ENCODE measurements at places on chromosomes 16 and 17. TPM values are rescaled to one million over a fixed set of nuclear protein-coding genes. Genes with fewer than 3 reads are reported as not detected.

Gene IRX3
- total RNA-seq = 28.7 TPM

Gene MAF
- 0.58 TPM for total RNA-seq

Gene CACNG5
- total RNA-seq = not detected

Gene C17orf113
- total RNA-seq = 0.98 TPM

Gene ARL5C
- not detected for total RNA-seq

Gene PLEKHG4
- total RNA-seq = 10.2 TPM

Gene USH1G
- total RNA-seq = not detected

Gene USP43
- 10.3 TPM for total RNA-seq

Gene C16orf96
- not detected for total RNA-seq

Gene FLII
- total RNA-seq = 531 TPM

Gene ZNF689
- 9.6 TPM for total RNA-seq

Gene PDPR
- total RNA-seq = 6.8 TPM

Gene DNAJA3
- total RNA-seq = 40.6 TPM

Gene LGALS9
- total RNA-seq = 2.9 TPM

Gene PRSS22
- 9.5 TPM for total RNA-seq

Measured in epithelial cell of proximal tubule (primary cell).